Hematopoietic multipotent progenitor cell treated with erythropoietin and hydrocortisone succinate and interleukin-3 and kit ligand, for 6 days (in vitro differentiated cells): ENCODE measurements at places on chromosomes 11 and 22.

- DNase-seq = no peak
These were observed 104.0 kb downstream of the PDE2A start for GRCh38 chr11:72569966-72570892.

DNA sequence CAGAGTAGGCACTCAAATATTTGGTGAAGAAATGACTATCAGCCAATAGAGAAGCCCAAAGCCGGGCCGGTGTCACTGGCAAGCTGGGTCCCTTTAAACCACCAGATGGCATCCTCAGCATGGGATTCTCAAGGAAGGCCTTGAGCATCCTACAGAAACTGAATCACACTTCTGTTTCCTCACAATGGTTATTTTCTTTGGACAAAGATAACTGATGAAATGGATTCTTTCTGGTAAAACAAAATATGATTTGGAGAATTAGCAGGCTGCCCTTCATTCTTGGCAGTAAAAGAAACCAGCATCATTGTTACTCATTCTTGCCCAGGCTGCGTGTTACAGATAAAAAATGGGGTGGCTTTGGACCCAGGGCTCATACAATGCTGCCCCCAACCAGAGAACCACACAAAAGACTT is 30.3 kb upstream of the ASPHD2 start:
- DNase-seq = peak; percentile 82

DNA sequence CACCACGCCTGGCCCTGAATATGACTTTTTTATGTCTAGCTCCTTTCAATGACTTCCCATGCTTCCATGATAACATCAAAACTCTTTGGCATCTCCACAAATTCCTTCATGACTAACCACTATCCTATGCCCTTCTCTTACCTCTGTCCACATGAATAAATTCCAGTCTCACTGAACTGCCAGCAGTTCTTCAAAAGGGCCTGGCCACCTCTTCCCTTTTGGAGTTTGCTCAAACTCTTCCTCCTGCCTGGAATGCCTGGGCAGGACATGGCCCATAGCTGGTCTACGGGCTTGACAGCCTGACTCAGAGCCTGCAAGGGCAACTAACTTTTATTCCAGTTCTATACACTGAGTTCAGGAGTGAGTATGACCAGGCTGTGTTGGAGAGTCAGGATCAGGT is 41.8 kb upstream of the ZBTB16 start:
- DNase-seq = no peak

DNA sequence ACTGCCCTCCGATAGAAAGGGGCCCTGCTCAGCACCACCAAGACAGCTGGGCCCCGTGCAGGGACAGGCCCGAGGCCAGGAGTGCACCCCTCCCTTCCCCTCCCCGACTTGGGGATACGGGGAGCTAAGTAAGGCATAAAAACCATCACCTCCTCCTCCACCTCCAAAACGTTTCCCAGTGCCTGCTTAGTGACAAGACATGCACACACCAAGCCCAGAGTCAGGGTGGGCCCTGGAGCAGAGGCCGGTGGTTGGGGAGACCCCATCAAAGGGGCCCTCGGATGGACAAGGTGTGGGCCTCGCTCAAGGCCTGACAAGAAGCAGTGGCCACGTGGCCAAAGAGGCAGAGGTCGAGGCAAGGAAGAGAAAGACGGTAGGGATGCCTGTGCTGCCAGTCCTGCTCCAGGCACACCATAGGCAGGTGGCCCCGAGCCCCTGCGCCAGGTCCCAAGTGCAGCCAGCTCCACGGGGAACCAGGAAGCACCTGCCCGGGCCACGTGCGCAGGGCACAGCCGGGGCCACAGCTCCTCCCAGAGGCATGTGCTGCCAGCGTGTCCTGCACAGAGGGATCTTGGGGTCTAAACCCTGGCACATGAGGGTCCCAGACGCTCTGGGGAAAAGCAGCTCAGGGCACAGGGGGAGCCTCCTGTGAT is 53.0 kb downstream of the BRD1 start:
- DNase-seq = no peak
